ENCODE measurements at places on chromosomes 4 and X.

GRCh38 chr4:36011381-36011780, 232.9 kb downstream of the ARAP2 start:
- DNase-seq, result peak; percentile 3

- DNase-seq, result peak; percentile 42
Observed at GRCh38 chr4:42361456-42361855, 35.8 kb upstream of the SHISA3 start.

GRCh38 chr4:168648929-168649328, 152.1 kb downstream of the PALLD start:
- DNase-seq, result peak; percentile 96

DNA sequence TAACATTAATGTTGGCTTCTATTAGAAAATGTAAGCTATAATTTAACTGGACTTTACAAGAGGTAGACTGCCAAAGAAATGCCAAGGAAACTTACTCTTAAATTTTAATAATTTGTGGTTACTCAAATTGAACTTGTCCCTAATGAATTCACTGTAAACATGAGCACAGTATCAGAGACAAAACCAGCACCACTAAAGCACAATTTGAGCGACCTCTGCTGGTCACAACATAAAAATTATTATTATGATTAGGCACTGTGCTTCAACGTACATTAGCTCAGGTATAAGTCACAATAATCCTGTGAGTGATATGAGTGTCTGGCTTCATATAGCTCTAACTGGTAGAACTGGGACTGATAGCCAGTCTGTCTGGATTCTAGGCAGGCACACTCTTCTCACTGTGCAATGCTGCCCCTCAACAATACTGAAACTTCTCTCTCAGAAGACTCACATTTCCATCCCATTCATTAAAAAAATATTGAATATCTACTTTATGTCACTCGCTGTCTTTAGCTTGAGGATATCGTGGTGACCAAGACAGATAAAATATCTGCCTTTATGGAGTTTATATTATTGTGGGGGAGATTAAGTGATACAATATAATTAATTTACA, 8.0 kb downstream of the NUDT6 start:
- DNase-seq, result peak; percentile 40

DNA sequence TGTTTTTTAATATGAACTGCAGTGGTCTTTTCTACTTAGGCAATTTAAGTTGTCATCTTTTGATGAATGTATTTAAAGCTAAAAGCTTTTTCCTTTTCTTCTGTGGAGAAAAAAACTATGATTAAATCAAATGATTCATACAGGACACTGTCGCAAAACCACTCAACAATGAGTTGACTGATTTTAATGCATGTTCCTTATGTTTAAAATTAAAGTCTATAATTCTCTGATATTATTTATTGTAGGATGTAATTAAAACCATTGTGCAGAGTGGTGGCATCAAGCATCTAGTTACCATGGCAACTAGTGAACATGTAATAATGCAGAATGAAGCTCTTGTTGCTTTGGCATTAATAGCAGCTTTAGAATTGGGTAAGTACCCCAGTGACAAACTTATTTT, 172.5 kb downstream of the RAP1GDS1 start:
- no peak for DNase-seq

- DNase-seq, result no peak
Observed at GRCh38 chrX:17737710-17737985, 355 bp downstream of the SCML1 start.

DNA sequence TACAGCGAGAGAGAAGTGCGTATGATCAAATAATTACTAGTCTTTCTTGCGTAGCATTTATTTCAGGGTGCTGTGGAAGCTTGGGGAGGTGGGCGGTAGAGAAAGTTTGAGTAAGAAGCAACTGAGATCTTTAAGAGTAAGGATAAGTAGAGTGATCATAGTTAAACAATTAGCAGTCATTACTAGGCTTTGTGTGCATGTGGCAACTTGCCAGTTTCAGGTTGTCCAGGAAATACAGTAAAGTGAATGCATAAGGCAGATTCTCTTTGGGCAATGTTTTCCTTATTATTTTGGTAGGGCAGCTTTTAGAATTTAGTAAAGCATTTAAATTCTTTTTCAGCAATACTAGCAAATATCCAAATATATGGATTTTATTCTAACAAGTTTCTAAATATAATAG, 57.0 kb downstream of the HPGDS start:
- DNase-seq, result no peak
